ENCODE measurements at places on chromosomes 6 and 20.

- DNase-seq: no peak
These were observed 6.3 kb downstream of the PPP1R14C start for GRCh38 chr6:150149146-150149545.

GRCh38 chr6:138543657-138544056 is 44.4 kb upstream of the NHSL1 start:
- no peak for DNase-seq

- DNase-seq: no peak
These were observed 15.0 kb upstream of the GMNN start for GRCh38 chr6:24759718-24760117.

DNA sequence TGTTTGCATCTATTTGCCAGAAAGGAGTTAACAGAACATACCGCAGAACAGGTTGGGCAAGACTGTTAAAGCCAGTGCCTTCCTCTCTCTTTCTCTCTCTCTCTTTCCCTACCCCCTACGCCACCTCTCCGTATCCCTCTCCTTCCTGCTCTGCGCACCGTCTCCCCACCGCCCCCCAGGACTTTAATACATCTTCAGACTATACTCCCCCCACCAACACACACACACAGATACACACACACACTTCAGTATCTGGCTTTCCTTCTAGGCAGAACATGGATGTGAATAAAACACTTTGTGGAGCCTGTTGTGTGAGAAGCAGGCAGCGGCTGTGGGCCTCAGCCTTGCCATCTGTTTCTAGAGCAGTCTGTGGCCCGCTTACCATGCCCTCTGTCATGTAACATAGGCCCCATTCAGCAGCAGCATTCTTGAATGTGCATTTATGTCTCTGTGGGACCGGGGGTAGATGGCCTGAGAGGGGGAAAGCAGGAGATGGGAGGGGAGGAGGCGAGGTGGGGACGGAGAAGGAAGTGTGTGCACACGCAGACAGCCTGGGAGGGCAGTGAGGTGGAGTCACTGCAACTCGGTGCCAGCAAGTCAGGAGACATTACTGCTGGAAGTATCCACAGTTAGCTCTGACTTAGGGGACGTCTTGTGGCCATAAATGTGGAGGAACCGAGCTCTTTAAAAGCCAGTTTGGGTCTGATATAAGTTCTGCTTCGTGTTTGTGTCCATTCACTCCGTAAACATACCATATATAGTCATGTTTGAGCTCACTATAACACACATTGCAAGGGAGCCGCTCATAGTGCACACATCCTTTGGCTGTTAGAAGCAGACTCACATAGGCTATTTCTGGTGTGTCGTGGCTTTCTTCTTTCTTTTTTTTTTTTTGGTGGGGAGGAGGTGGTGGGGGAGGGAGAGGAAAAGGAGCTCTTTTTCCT is 38.4 kb downstream of the RREB1 start:
- no peak for DNase-seq
